Thyroid gland (tissue), 4 donors: ENCODE measurements at places on chromosomes 7 and 10.

DNA sequence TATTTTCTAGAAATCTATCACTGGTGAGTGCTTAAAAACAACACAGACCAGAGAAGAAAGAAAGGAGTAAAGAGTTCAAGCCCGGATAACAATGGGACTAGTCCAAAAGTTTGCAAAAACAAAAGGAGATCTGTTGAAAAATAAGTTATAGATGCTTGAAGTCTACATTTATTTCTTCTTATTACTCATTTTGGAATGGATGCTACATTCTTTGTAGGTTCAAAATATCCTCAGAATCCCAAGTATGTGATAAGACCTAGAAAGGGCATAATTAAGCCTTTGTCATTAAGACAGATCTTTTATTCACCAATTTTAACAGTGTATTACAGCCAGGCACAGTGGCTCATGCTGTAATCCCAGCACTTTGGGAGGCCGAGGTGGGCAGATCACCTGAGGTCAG lies 42.7 kb upstream of the ITGB8 start:
- no peak for DNase-seq

DNA sequence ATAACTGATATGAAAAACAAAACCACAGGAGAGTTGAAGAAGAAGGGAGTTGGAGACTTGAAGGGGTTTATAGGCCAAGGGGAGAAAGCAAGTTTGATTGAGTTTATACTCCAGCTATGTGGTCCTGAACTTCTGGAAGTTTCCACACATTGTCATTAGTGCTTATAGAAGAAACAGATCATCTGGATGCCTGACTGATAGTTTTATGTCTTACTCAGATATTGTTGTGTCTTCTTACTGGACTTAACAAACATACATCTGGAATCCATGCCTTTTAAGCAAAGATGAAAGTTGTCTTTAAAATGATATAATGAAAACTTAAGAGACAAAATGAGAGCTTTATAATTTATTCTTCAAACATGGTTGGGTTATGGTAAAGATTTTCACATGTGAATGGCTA lies 101.3 kb upstream of the FZD8 start:
- no peak for DNase-seq

DNA sequence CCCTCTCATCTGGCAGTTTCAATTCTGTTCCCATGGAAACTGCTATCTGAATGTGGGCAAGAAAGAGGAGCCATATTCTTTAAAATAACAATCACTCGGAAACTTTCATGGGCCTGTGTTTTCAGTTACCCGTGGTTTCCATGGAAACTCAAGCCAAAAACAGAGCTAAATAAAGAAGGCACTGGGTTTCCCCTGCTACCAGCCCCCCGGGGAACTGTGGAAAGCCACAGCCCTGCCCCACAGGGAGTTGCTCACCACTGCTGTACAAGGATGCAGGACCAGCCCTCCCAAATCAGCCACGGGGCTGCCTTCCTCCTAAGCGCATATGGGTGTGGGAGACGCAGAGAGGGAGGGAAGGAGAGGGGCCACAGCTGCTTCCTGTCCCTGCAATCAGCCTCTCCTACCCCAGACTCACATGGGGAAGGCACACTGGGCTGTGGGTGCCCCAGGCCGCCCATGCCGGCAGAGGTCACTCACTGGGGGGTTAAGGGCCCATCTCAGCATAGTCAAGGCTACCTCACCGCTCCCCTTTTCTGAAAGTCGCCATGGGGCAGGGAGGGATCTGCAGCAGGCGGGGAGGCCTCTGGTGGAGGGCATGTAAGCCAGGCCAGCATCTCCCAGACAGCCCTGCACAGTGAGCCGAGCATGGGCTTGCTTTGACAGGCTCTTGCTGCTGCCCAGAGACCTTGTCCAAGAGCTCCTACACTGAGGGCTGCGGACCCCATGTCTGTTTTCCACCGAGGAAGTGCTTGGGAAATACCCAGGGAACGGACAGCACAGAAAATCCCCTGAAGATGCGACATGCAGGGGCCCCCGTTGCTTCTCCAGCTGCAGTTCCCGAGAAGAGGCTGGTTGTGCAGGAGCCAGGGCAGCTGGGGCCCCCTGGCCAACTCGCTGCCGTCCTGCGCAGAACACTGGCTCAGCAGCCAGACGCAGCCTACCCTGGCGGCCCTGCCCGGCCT lies 157.3 kb upstream of the PPP2R2D start:
- DNase-seq, result no peak

- DNase-seq, result peak; percentile 44
Observed at GRCh38 chr10:32139223-32140073, 83.2 kb upstream of the KIF5B start.

- peak; percentile 95 for DNase-seq
Observed at GRCh38 chr10:113982769-113983168, 60.9 kb upstream of the ADRB1 start.

DNA sequence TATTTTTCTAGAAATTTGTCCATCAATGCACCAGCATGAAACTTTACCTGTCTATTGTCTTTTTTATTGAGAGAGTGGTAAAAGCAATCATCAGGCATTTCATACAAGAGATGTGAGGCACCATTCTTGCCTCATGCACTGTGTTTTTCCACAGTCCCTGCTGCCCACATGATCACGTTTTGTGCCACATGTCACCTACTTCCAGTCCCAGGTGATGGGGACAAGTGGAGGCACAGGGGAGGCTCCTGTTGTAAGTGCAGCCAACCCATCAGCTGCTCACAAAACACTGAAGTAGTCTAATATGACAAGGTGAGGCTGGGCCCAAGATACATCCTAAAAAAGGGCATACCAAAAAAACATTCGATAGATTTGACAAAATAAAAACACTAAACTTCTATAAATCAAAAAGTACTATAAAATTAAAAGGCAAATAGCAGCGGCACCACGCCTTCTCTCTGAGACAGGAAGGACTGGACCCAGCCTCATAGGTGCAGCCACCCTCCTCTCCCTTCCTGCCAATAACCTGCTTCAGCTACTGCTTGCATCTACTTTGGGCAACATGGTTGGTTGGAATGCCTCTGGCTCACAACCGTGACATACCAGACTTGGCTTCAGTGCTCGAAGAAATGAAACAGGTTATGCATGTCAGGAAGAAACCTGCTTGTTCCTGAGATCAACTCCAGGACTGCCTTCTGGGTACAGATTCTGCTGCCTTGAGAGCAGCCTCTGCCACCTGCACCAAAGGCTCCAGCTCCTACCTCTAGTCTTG lies 2.3 kb downstream of the ZC3HAV1L start:
- peak; percentile 82 for DNase-seq

- DNase-seq, result peak; percentile 84
Observed at GRCh38 chr10:10911471-10911921, 106.2 kb upstream of the CELF2 start.

DNA sequence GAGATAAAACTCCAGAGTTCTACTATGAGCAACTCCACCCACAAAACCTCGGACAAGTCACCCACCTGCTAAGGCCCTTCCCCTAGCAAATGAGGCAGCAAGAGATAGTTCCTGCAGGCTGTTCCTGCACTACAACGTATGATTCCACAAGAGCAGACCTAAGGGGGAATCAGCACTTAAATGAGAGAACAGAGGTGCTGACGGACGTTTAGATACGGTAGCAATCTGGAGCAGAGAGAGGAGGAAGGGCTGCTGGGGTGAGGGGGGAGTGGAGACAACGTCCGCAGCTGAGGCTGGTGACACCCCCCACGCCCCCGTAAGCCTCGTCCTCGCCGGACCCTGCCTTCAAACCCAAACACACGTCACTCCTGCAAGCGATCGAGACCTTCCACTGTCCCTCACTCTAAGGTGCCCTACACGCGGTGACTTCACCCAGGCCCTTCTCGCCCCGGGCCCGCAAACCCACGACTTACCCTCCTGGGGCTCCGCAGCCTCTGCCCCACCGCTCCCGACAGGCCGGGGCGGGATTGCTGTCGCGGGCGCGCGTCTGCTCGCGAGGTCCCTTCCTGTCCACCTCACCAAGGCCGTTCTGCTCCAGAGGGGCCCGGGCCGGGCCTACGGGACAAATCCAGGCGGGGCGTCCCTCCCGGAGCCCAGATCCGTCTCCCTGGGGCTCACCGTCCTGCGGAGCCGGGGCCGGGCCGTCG lies 635 bp downstream of the ZNF12 start:
- peak; percentile 35 for DNase-seq

DNA sequence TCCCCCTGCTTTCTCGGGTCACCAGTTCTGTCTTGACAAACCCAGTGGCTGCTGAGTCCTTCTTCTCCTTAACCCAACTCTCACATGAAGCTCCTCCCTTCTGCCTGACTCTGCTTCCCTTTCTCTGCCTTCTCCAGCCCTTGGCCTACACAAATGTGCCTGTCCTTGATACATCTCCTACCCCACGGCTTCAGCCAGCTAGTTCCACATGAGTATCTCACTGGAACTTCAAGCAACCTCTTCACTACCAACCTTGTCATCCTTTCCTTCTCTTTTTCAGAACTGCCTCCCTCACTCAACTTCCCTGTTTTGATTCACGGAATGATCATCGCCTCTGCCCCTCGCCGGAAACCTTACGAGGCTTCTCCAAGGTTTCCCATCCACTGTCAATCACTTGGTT lies 55.9 kb downstream of the PDIA4 start:
- no peak for DNase-seq

- DNase-seq, result no peak
Observed at GRCh38 chr7:157628456-157628855, 291.7 kb downstream of the DNAJB6 start.

- no peak for DNase-seq
Observed at GRCh38 chr10:66095610-66096009, 830.2 kb upstream of the LRRTM3 start.

DNA sequence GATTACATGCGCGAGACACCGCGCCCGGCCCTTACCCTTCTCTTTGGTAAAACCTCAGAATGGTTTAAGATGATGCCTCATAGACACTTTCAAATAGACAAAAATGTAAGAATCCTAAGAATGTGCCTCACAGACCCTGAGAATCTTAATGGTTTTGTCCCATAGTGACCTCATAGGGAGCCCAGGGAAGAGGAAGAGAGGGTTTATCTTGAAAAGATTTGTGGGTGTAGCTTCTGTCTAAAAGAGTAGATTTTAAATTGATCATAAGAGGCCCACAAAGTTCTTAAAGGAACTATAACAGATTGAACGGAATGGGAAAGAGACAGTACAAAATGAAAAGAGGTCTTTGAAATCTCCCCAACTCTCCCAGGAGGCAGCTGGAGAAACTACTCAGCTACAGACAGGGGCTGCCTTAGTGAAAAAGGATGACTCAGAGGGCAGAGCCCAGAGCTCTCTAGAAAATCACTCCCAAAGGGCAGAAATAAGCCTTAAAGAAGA lies 220.6 kb downstream of the ADRA2A start:
- DNase-seq, result no peak

DNA sequence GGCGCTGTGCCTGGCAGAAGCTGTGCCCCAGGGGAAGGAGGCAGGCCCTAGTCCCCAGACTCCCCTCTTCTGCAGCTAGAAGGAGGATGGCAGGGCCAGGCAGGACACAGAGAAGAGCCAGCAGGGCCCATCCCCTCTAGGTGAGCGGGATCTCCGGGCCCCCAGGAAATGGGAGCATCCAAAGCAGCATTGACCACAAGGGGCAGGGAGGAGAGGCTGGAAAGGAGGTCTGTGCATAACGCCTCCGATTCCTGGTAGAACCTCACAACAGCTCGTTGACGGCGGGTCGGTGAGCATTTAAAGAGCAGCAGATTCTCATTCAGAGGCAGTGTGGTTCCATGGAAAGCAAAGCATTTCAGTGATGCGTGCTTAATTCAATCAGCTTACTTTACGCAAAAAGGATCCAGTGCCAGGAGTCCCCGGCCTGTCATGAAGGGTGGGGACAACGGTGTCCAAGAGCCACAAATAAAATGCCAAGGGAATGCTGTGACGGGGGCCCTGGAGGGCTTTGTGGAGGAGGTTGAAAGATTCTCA lies 41.0 kb downstream of the CLRN3 start:
- DNase-seq, result no peak

- no peak for DNase-seq
Observed at GRCh38 chr10:11336722-11337162, 274.7 kb downstream of the USP6NL start.

GRCh38 chr7:73838642-73839041 lies 3.7 kb downstream of the METTL27 start:
- no peak for DNase-seq

- no peak for DNase-seq
Observed at GRCh38 chr10:50405723-50406122, 154.4 kb upstream of the ASAH2 start.

DNA sequence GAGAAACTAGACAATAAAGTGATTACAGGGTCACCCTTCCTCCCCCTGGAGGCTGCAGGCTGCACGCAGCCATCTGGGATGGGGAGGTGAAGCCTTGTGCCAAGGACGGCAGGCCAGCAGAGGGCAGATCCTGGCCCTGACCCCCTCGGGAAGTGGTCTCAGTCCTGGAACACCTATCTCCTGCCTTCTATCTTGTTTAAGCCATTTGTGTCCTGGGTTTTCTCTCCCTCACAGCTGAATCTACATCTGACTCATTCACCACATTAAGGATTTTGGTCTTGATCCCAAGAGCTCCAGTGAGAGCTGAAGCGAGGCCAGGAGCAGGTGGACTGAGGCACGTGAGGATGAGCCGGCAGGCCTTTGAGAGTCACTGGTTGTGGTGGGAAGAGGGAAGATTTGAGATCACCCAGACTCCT lies 16.4 kb upstream of the PARP12 start:
- DNase-seq, result no peak

DNA sequence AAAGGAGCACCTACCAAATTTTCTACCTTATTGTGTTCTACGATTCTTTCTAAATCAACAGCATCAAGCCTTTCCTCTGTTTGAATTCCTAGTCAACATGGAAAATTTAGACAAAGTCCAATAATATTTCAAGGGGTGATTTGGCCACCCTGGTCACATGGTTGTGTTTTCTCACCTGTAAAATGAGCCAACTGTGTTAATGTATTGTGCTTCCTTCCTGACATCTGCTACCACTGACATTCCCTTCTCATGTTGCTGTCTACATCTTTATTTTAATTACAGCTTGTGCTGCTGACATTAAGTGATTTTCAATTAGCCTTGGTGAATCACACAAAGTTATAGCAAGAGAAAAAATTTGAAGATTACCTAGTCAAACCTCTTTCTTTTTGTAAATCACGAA lies 83.0 kb upstream of the NPSR1 start:
- no peak for DNase-seq

- no peak for DNase-seq
Observed at GRCh38 chr10:127374074-127374680, 174.9 kb upstream of the NPS start.

- DNase-seq, result peak; percentile 4
Observed at GRCh38 chr7:92057375-92057774, 76.9 kb downstream of the CYP51A1 start.

DNA sequence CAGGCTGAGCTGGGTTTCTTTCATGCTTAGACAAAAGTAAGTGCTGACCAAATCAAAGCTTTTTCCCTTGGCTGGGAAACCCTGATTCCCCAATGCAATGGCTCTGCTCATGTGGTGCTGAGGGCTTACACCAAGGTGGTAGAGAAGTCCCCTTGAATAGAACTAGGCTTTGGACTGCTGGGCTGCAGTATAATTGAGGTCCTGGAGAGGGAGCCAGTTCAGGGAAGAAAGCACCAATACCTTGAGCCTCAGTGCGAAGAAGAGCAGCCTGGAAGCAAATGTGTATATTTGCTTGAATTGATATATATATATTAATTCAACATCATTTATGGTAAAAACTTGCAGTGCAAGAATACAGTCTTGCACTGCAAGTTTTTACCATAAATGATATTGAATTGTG lies 391.1 kb downstream of the RPS24 start:
- DNase-seq, result no peak
